GM12892 (cell line): ENCODE measurements at places on chromosomes 12 and 14.

- DNase-seq, result no peak
Observed at GRCh38 chr14:99520571-99521081, 39.4 kb downstream of the CCNK start.

DNA sequence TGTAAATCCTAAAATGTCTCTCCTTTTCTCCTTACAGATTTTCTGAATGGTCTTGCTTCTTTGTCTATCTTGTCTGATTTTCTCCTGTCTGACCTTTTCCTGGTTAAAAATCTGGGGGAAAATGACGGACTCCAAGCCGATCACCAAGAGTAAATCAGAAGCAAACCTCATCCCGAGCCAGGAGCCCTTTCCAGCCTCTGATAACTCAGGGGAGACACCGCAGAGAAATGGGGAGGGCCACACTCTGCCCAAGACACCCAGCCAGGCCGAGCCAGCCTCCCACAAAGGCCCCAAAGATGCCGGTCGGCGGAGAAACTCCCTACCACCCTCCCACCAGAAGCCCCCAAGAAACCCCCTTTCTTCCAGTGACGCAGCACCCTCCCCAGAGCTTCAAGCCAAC is 23.0 kb downstream of the ACACB start:
- no peak for DNase-seq

DNA sequence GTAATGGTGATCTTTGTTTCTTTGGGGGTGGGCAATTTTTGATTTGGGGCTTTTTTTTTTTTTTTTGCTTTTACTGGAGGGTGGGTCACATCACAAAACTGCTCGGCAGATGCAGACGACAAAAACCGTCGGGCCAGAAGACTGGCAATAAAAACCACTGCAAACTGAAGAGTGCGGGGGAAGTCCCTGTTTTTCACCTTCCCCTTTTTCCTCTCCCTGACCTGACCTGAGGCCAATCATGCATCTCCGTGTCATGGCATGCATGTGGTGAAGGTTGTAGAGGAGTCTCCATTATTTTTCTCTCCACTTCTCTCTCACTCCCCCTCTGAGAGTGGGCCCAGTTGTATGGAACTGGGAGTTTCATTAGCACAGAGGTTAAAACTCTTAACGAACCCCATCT is 57.5 kb downstream of the AP5M1 start:
- DNase-seq, result peak; percentile 11

DNA sequence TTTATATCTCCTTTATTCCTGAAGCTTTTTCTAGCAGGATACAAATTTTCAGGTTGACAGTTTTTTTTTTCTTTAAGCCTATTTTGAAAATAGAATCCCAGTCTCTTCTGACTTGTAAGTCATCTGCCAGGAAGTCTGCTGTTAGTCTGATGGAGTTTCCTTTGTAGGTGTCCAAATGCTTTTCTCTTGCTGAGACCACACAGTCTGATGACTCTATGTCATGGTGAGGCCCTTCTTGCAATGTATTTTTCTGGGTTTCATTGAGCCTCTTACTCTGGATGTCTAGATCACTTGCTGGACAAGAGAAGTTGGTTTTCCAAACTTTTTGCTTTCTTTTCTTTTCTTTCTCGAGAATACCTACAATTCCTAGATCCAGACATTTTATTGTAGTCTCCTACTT is 30.6 kb downstream of the USP15 start:
- DNase-seq, result no peak

GRCh38 chr12:68622250-68622649 is 11.6 kb downstream of the RAP1B start:
- DNase-seq, result no peak

- no peak for DNase-seq
Observed at GRCh38 chr12:124938108-124938507, 23.7 kb upstream of the UBC start.

GRCh38 chr14:104129556-104129955 is 8.8 kb upstream of the KIF26A start:
- no peak for DNase-seq

- peak; percentile 62 for DNase-seq
Observed at GRCh38 chr12:119989731-119990381, 820 bp downstream of the BICDL1 start.

DNA sequence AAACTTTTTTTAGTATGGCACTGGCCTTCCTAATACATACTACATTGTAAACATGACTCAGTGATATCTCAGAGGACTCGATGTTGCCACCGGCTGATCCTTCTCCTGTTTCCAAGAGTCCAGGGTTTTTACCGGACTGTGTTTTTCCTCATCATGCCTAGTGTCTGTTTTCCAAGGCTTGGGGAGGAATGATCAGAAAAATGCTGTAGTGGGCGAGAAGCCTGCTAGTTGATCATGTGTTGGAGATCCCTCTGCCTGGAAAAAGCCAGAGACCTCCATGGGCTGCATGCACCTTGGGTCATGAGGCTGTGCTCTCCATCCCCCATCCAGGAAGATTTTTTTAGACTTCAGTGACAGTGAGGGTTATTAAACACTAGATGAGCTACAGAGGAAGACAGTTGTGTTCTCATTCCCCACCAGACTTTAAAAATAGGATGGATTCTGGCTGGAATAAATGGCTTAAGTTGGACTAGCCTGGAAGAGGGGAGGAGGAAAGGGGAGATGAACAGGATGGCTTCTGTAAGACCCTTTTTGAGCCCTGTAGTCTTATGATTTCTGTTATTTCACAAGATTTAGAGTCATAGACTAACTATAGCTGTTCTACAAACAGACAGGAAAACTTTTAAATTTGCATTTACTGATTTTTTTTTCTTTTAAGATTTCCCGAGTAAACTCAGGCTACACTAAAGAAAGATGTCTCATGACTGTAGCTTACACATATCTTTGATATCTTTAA is 145.7 kb downstream of the SAMD4A start:
- no peak for DNase-seq
